ENCODE measurements at places on chromosomes 7 and 10. TPM values are rescaled to one million over a fixed set of nuclear protein-coding genes. Genes with fewer than 3 reads are reported as not detected.

- no peak for DNase-seq
Observed at GRCh38 chr7:122767339-122767738, 64.6 kb upstream of the RNF148 start.

DNA sequence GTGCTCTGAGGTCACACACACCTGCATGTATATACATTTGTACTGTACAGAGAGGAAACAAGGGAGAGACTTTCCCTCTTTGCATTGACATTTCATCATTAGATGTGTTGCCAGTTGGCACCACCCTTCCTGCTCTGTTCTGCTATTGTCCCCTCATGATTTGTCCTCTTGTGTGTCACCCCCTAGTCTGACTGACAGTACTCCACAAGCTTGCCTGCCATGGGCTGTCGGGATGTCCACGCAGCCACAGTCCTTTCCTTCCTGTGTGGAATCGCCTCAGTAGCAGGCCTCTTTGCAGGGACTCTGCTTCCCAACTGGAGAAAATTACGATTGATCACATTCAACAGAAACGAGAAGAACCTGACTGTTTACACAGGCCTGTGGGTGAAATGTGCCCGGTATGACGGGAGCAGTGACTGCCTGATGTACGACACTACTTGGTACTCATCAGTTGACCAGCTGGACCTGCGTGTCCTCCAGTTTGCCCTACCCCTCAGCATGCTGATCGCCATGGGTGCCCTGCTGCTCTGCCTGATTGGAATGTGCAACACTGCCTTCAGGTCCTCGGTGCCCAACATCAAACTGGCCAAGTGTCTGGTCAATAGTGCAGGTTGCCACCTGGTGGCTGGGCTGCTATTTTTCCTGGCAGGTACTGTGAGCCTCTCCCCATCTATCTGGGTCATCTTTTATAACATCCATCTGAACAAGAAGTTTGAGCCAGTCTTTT is 9.4 kb downstream of the CLDN12 start:
- DNase-seq = peak; percentile 31

- no peak for DNase-seq
Observed at GRCh38 chr10:16966991-16967865, 150.0 kb upstream of the RSU1 start.

OR6V1 gene
- total RNA-seq = not detected

DNA sequence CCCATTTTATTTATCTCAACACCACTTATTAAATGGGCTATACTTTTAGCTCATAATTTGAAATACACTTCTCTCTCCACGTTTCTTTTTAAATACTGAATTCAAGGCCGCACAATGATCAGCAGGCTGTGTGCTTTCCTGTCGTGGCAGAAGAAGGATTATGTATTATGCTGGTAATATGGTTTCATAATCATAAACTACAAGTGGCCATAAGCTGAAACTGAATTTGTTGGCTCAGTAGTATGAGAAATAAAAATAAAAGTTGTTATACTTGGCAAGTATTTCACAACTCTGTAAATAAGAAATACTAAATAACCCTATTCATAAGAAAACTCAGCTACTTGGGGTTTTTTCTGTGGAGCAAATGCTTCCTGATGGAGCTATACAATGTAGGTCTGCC is 313.6 kb downstream of the DOCK4 start:
- no peak for DNase-seq

DNA sequence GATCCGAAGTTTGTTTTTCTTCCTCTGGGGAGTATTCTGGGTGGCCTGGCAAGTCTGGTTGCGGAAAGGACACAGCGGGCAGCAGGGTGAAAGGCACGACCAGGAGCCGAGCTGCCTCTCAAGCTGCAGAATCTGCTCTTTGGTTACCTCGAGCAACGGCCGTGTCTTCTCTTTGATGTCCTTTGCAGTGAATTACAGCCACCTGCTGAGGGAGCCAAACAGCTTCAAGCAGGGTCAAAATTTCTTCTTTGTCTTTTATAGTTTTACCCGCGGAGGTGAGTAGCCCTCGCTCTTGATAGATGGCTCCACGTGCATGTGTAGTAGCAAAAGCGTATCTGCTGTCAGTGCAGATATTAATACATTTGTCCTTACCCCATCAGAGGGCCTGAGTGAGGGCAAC is 177.3 kb upstream of the MBL2 start:
- DNase-seq = no peak

TMEM270 gene
- total RNA-seq = not detected

TAS2R5 gene
- total RNA-seq = 3.4 TPM

GRCh38 chr7:101891936-101892640 is 74.7 kb downstream of the CUX1 start:
- no peak for DNase-seq

DNA sequence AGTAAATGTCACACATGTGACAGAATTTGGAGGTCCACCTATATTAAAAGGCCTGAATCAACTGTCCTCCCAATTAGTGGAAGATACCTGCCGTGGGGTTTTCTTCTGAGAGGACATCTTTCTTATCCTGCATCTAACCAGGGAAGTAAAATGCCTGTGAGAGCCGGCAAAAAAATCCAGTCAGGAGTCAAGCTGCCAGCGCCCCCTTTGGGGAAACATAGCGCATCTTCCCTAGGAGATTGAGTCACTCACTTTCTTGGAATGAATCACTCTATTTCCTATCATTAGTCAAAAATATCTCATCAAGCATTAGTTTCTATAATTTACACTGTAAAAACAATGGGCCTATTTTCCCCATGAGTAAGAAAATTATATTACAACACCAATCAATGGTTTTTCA is 66.4 kb upstream of the ANK3 start:
- DNase-seq = no peak

GRCh38 chr10:24457661-24458318 is 248.9 kb downstream of the KIAA1217 start:
- DNase-seq = no peak

DNA sequence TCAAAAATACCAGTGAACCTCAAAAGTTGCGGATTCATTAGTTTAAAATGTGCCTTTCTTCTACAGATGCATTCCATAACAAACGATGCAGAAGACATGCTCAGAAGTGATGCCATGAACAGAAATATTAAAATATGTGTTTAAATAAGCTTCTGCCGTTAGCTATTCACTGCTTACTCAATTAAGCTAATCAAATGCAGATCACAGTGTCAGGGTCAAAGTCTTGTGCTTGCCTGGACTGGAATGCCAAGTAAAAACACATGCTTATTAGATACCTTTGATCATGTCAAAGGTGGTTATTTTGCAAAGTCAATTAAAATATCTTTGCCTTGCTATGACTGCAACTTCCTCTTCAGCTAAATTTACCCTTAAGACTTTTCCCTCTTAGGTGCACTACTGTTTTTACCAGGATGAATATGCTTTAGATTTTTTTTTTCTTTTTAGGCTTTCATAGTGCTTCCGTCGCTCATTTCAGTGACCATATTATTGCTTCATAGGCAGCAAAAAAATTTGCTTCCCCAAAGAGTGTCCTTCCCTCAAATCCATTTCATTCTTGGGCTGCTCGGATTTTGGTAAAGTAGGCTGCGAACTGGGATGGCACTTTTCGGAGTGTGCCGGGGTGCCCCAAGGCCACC is 905 bp downstream of the ASB13 start:
- no peak for DNase-seq

GPR15LG gene
- not detected for total RNA-seq
